GM12891 (cell line): ENCODE measurements at places on chromosomes 6 and 20.

- no peak for DNase-seq
Measured at GRCh38 chr6:34601706-34602105, 45.6 kb upstream of the SPDEF start.

DNA sequence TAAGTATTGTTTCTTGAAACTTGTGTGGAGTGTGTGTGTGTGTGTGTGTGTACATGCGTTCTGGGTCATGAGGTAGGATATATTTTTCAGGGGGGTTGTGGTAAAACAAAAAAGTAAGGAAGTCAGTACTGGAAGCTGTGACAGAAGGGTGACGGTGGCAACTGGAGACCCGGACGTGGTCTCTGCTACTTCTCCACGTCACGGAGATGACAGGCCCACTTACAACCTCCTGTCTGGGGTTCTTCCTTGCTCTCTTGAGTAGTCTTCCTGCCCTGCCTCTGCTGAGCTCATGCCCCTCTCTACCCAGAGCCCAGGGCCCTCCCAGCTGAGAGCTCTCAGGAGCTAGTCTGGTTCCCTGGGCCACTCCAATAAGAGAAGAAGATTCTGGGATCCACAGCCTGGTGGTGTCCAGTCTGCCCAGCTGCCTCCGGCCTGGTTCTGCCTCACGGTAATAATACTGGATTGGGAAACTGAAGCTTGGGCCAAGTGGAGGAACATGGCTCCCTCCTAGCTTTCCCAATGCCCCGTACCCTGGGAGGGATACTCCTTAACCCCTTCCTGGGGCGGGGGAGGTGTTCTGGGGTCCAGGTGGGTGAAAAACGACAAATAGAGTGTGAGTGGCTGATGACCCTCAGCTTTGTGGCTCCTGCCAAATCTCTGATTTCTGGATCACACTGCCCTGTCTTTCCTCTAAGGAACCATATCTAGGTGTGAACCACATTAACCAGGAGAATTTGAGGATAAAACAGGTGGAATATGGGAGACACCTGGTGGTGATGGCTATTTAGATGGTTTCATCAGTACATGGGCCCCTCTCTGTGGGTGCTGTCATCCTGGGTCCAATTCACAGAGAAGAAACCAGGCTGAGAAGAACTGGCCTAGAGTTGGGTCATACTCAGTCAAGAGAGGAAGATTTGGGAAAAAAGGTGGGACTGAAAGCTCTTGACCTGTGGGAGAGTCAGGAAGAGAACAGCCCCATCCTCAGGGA, 27.2 kb downstream of the VEGFA start:
- no peak for DNase-seq

- no peak for DNase-seq
Measured at GRCh38 chr20:45872626-45873025, 8.4 kb upstream of the ZSWIM1 start.

DNA sequence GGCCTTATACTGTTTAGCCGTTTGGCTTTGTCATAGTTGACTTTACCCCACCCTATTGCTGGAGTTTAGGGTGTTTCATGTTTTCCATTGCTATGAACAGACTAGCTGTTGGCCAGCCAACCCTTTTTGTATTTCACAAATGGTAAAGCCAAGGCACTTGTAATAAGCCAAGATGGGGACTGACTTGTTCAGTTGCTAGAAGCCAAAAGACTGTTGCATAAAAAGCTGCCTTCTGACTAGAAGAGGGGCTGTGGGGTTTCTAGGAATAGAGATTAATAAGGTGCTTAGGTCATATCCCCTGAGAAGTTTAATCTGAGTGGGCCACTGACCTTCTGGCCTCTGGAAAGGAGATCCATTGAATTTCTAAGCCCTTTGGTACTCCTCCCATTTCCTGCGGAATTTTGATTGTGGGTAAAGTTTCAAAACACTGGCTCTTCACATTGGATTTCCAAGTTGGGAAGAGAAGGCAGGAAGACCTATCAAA, 211.1 kb downstream of the PLCB4 start:
- no peak for DNase-seq

- no peak for DNase-seq
Measured at GRCh38 chr6:125913864-125914351, 42.7 kb upstream of the HINT3 start.

DNA sequence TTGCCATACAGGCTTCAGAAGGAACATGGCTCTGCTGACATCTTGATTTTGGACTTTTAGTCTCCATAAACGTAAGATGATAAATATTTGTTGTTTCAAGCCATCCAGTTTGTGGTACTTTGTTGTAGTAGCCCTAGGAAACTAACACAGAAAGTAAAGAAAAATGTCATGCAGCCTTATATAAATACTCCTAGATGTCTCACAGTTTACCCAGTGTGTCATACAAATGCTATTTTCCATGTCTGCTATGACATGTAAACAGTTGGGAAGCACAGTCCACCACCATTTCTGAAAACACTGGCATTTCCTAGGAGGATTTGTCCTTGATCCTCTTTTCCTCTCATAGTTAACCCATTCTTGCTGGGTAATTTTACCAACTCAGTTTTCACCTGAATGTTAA, 30.6 kb upstream of the ME1 start:
- no peak for DNase-seq

- peak; percentile 22 for DNase-seq
Measured at GRCh38 chr20:16803965-16804792, 56.0 kb downstream of the OTOR start.

DNA sequence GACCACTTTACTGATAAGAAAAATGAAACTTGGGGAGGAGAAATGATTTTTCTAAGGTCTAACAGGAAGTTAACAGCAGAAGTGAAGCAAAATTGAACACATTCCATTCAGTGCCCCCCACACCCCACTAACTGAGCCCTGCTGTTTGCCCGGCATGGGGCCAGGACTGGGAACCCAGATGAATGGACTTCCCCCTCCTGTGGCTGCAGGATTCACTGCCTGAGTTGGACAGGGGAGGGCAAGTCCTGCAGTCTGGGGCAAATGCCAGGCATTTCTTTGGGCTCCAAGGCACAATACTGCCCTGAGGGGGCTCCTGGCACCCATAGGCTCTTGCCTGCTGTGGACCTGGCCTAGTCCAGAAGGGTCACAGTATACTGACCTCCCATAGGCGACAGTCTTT, 28.3 kb downstream of the FYN start:
- no peak for DNase-seq
